GOT3 (cell line): ENCODE measurements at places on chromosomes 5 and 9.

GRCh38 chr9:23769307-23769935, 56.6 kb downstream of the ELAVL2 start:
- no peak for DNase-seq

DNA sequence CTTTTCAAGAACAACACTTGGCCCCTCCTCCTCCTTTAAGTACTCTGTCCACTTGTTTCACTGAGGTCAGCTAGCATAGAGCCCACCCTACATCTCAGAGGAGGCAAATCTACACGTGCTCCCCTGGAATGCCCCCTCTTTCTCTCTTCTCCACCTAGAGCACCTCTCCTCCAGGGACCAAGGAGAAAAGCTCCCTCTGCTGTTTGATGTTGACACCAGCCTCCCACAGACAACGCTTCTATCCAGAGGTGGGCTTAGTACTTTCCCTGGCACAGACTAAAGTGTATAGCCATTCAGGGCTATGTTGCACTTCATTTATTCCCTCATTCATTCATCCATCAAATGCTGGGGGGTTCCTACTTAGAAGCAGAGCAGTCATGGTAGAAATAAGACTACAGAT, 68.2 kb upstream of the TAF1L start:
- DNase-seq = no peak

- DNase-seq = no peak
These were observed 33.8 kb downstream of the MACROH2A1 start for GRCh38 chr5:135365281-135365680.

GRCh38 chr9:122051351-122052321, 41.5 kb downstream of the TTLL11 start:
- no peak for DNase-seq

DNA sequence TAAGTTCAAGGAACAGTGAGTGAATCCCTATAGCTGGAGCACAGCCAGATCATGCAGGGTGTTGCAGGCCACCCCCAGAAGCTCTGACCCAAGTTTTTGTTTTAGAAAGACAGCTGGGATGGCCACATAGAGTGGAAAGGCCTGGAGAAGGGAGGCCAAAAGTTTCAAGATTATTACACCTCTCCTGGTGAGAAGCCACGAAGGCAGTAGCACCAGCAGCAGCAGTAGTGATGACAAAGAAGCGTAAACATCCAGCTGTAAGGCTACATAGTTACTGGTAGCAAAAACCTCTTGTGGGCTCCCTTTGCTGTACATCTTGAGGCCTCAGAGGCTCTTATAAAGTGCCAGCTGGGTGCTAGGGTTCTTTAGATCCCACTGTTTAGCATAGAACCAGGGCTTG, 11.8 kb downstream of the ADAMTSL1 start:
- no peak for DNase-seq

GRCh38 chr5:616484-617039, 4.4 kb downstream of the CEP72 start:
- no peak for DNase-seq

DNA sequence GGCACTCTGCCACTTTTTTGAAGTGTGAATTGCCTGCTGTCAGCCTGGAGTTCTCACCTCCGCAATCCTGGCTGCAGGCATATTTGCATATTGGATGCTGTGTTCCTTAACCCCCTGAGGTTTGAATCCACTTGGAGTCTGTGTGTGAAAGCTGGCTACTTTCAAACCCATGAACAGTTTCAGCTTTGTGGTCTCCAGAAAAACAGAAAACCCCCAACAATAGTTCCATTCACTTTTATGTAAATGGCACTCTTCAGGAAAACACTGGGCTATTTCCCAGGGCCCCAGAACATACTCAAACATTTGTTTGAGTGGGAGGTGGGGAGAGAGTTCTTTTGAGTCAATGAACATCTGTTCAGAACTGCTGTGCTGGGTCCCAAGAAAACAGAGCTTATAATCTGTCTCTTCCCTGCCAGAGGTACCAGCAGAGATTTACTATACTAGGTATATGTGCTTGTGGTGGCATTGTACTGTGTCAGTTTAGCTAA, 5.0 kb downstream of the NUDT2 start:
- no peak for DNase-seq

- DNase-seq = no peak
These were observed 65.9 kb upstream of the NEK6 start for GRCh38 chr9:124191691-124192395.

- DNase-seq = no peak
These were observed 1.8 kb downstream of the TIFAB start for GRCh38 chr5:135450336-135450735.

DNA sequence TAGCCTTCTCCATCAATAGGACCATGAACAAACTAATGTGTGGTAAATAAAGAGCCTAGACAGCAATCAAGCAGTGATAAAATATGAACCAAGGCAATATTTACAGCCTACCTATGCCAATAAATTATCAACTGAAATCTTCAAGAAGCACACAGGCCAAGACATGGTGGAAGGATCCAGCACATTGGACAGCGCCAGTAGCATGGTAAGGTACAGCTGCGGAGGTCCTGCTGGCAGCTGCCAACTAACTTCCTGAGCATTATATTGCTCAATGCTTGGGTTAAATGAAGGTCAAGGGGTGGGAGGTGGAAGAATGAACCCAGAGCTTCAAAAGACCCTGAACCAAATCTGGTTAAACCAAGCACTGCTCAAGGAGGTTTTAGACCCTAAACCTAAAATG, 16.5 kb upstream of the SPDL1 start:
- no peak for DNase-seq

GRCh38 chr9:134025606-134026541, 593 bp downstream of the BRD3OS start:
- DNase-seq = no peak

DNA sequence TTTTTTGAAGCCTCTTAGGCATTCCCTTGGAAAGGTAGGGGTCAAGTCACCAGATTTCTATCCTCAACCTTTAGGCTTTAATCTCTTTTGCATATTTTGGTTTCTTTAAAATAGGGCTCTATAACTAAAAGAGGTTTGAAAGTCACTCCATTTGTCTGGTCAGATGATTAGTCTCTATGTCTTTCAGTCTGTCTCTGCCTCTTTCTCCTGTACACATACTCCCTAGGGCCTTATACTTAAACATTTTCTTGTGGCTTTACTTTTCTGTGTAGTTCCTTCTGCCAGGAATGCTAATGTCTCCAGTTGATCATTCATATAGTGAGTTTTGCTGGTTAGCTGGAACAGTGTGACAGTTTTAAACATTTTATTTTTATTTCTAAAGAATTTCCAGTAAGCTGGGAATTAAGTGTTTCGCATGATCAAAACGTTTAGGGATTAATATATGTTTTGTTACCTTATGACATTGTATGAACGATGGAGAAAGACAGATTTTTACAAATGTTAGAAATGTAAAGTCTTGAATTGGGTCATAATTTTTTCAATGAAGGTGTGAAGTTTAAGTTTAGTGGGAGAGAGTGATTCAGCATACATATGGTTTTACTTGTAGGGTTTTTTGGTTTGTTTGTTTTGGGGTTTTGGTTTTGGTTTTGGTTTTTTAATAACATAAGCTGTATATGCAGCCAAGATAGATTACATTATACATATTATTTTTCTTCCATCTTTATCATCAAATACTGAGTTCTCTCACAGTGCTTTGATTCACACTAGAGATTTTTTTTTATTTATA, 90.6 kb downstream of the ZCCHC7 start:
- no peak for DNase-seq

DNA sequence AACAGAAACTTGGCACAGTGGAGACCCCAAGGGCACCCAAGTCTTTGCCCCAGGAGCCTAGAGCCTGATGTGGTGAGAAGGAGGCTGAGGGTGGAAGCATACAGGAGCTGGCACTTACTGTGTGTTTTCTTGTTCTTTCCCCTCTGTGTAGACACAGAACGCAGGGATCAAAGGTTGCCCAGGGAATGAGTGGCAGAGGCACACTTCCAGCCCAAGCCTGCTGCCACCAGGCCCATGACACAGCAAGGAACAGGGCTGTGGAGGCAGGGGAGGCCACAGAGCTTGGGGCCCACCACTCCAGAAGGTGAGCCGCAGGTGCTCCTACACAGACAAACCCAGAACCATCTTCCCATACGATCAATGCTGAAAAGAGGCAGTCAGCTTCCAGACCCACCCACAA, 73.9 kb upstream of the S1PR3 start:
- DNase-seq = no peak

- no peak for DNase-seq
These were observed 2.6 kb downstream of the PKD2L2 start for GRCh38 chr5:137891849-137892248.

- DNase-seq = no peak
These were observed 487.4 kb upstream of the RIOK2 start for GRCh38 chr5:97670447-97670846.

GRCh38 chr9:126639318-126640000, 25.7 kb downstream of the LMX1B start:
- no peak for DNase-seq

GRCh38 chr5:159826351-159827214, 89.7 kb upstream of the ADRA1B start:
- no peak for DNase-seq

GRCh38 chr5:44046619-44047364, 342.4 kb downstream of the FGF10 start:
- no peak for DNase-seq

GRCh38 chr5:160774666-160775315, 77.2 kb downstream of the ATP10B start:
- no peak for DNase-seq

- no peak for DNase-seq
These were observed 54.7 kb upstream of the SIMC1 start for GRCh38 chr5:176183321-176184074.

DNA sequence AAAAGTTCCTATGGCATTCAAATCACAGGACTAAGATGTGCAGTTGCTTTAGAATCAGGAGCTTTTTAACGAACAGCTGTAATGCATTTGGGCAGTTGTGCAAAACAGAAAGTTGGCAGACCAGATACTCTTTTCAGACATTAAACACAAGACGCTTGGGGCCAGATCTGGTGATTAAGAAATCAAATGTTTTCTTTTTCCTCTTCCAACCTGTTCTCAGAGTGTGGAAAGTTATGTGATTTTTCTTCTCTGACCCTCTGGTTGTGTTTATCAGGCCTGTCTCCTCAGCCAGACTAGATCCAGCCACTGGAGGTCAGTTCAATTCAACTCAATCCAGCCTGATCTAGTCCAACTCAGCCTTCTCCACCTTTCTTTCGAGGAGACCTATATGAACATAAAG, 298.5 kb upstream of the PCSK5 start:
- no peak for DNase-seq

DNA sequence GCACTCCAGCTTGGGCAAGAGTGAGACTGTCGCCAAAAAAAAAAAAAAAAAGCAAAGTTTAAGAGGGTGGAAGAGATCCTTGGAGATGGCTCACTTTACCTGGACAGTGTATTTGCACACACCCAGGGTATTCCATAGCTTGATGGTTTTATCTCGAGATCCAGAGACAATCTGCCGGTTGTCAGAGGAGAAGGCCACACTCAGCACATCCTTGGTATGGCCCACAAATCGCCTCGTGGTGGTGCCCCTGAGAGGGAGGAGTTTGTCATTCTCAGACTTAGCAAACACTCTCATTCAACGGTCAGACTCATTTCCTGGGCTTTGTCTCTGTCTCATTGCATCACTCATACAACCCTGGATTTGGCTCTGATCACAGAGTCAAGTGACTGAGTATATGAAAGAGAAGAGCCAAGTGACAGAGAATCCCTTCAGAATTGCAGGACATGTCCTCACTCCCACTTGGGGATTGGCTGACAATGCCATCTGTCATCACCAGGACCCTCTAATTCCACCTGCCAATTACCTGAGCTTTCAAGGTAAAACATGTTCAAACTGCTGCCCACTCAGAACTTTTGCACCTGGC, 2.2 kb downstream of the RACK1 start:
- DNase-seq = no peak

DNA sequence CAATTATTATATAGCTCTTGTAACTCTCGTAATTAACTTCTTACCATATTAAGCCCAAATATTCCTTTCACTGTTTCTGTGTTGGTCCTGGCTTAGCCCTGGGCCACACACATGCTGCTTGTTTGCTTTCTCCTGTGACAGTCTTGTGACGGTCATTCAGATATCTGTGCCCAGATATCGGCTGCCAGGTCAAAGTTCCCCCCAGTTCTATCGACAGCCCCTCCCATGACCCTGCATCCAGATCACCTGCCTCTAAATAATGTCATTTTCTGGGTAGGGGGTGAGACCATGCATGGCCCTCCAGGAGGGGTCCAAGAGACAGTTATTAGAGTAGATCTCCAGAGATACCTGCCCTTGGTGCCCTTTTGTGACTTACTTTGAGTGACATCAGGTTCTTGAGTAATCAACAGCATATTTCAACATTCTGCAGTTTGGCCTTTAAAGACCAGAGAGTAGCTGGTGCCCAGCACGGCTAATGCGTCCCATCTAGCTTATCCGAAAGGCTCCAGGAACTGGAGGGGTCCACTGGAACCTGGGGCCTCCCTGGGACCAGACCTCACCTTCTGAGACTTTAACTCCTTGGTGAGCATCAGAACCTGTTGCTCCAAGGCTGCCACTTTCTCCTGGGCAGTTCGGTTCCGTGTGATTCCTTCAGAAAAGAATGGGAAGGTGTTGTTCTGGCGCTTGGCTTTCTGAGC, 26.9 kb downstream of the TBC1D2 start:
- no peak for DNase-seq

DNA sequence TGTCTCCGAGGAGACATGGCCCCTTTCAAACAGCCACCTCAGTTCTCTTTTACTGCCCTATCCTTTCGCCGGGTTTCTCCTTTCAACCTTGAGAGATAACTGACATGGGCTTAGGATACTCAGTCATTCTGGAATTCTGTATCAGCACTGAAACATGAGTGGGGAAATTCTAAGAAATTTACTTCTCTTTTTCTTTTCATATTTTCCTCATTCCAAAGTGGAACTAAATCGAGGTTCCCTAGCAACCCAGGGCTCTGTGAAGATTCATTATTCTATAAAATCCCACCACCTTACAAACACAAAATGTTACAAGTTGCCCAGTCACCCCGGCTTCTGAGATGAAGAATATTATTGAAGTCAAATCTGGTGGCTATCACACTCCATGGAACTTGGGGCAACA, 319.2 kb downstream of the ENC1 start:
- DNase-seq = no peak

GRCh38 chr5:149299451-149300054, 27.9 kb downstream of the AFAP1L1 start:
- DNase-seq = no peak

- DNase-seq = no peak
These were observed 24.8 kb downstream of the PPP3R2 start for GRCh38 chr9:101569741-101570501.

- no peak for DNase-seq
These were observed 446.9 kb upstream of the CD180 start for GRCh38 chr5:67643536-67643935.

GRCh38 chr5:110855961-110856360, 117.2 kb downstream of the SLC25A46 start:
- no peak for DNase-seq

DNA sequence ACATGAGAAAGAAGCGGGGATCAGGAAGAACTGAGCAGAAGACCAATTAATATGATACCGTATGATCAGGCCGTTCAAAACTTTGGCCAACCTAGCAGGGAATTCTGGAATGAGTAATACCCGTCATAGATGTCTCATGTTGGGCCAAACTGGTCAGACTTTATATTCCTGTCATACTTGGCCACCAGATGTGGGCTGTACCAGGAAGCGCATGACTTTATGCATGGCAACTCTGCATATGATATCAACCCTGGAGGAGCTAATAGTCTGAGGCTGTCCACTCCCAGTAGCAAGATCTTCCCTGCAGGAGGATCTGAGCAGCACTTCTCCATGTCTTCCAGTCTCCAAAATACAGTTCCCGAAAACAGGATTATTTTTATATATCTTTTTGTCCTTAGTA, 68.5 kb upstream of the NAA35 start:
- no peak for DNase-seq
